ENCODE measurements at places on chromosomes 7 and 10.

GRCh38 chr7:142771353-142771723, 568 bp downstream of the PRSS2 start:
- DNase-seq = no peak

DNA sequence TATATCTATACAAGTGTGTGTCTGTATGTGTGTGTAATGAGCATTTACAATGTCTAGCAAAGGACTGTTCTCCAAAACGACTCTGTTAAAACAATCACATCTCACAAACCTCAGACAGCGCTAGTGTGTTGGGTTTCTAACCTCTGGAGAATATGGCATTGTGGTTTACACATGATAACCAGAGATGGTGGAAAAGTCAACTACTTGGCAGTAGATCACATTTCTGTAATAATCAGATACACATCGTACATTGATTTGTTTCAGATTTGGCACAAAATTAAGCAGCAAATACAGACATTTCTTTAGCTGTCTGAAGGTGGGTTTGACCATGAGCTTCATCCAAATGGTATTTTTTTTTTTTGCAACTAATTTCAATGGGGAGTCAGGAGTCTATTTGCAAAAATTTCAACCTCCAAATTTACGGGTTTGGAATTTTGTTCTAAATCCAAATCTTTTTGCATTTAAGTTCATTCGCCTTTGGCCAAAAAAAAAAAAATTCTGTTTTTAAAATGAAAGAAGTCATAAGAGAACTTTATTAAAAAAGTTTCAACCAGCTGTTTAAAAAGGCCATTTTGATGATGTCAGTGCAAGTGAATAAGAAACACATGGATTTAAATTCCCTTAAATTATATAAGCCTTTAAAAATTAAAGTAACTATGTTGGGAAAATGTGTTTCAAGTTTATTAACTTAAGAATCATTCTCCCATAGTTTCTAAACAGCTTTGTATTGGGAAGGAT, 127.8 kb downstream of the TMEM26 start:
- DNase-seq = no peak

DNA sequence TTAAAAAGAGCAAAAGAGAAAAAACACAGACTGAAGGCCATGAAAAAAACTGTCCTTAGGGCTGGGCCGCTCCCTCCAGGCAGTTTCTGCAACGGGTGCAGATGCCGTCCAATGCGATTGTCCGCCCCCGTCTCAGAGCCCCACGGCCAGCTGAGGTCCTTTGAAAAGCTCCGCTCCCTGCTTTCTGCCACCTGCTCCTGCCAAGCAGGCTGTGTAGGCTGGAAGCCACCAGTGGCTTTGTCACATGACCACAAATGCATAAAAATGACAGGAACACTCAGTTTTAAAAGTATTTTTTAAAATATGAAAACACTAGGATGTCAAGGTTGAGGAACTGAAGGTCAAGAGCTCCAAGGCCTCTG, 71.7 kb downstream of the AMZ1 start:
- no peak for DNase-seq

- no peak for DNase-seq
Observed at GRCh38 chr7:140239653-140239935, 62.8 kb upstream of the KDM7A start.

- no peak for DNase-seq
Observed at GRCh38 chr7:75718390-75719031, 20.2 kb downstream of the HIP1 start.

- no peak for DNase-seq
Observed at GRCh38 chr10:127928021-127928806, 21.3 kb downstream of the PTPRE start.

- DNase-seq = no peak
Observed at GRCh38 chr7:91379236-91379635, 115.0 kb downstream of the FZD1 start.

- DNase-seq = no peak
Observed at GRCh38 chr7:113071465-113071864, 15.2 kb downstream of the GPR85 start.

GRCh38 chr7:43647339-43647672, 64.4 kb downstream of the STK17A start:
- DNase-seq = no peak

- no peak for DNase-seq
Observed at GRCh38 chr7:100602889-100603725, 944 bp downstream of the PCOLCE start.

GRCh38 chr7:50793120-50793946, 10.6 kb upstream of the GRB10 start:
- peak; percentile 7 for DNase-seq

DNA sequence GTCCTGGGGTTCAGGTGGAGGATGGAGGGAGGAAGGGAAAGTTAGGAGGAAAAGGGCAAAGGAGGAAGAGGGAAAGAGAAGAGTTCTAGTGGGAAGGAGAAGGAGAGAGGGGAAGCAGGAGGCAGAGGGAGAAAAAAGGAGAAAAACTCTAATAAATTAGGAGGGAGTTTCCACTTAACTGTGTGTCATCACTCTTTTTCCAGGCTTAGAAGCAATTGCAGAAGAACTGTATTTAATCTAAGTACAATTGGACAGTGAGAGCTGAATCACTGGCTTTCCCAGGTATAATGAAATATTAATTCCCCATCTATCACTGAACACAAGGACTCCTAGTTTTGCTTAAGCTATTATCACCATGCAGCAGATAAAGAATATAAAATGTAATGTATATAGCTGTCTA, 76.8 kb downstream of the CREB3L2 start:
- DNase-seq = no peak

GRCh38 chr7:27745064-27745583, 5.2 kb downstream of the TAX1BP1 start:
- DNase-seq = no peak

DNA sequence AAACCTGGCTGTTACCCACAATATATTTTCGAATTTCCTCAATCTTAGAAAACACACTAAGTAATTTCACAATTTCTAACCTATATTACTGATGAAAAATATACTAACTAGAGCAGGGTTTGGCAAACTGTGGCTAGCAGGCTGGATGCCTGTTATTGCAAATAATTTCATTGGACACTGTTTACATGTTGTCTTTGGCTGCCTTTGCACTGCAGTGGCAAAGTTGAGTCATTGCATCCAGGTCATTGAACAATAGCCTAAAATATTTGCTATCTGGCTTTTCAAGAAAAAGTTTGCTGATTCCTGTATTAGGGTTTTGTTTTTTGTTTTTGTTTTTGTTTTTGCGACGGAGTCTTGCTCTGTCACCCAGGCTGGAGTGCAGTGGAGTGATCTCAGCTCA, 47.2 kb downstream of the KIF11 start:
- DNase-seq = no peak

GRCh38 chr10:119306514-119306951, 99.2 kb downstream of the GRK5 start:
- DNase-seq = peak; percentile 56

- DNase-seq = no peak
Observed at GRCh38 chr7:88401009-88401623, 94.4 kb upstream of the STEAP4 start.

GRCh38 chr10:121765204-121765603, 162.6 kb downstream of the ATE1 start:
- DNase-seq = no peak

DNA sequence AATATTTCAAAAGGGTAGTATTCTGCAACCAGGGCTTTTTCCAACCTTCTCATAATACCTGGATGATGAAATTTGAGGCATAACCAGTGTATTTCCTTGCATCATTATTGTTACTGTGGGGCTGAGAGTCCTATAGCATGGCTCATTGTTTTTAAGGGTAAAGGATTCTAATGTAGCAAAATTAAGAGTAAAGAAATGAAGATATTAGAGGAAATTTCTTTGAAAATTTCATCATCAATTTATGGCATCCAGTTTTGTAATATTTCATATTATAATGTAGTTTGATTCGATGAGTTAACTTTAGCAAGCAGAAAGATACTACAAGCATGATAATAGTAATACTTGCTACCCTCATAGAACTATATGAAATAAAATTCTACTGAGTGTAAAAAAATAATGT, 387.3 kb upstream of the LRGUK start:
- no peak for DNase-seq

- DNase-seq = no peak
Observed at GRCh38 chr7:86904949-86905834, 154.3 kb downstream of the ELAPOR2 start.
